Vagina (tissue), 2 donors: ENCODE measurements at places on chromosomes 2 and 18.

- H3K36me3 ChIP-seq: no peaks in the 10 kb centered on the region
- no peaks in the 10 kb centered on the region for H3K27me3 ChIP-seq
- no peak for DNase-seq
- no peaks in the 10 kb centered on the region for H3K4me1 ChIP-seq
- no peak overlapping the region for H3K4me3 ChIP-seq
Observed at GRCh38 chr2:67585400-67585799, 188.3 kb downstream of the ETAA1 start.

GRCh38 chr2:236873636-236874035 lies 212.1 kb upstream of the COPS8 start:
- H3K36me3 ChIP-seq: no peaks in the 10 kb centered on the region
- DNase-seq: no peak
- H3K27me3 ChIP-seq: no peaks in the 10 kb centered on the region
- no peak overlapping the region for H3K27ac ChIP-seq
- H3K4me3 ChIP-seq: no peak overlapping the region

GRCh38 chr2:80328159-80328571 lies 23.6 kb upstream of the LRRTM1 start:
- H3K4me3 ChIP-seq: no peak overlapping the region
- no peak overlapping the region for H3K27ac ChIP-seq

DNA sequence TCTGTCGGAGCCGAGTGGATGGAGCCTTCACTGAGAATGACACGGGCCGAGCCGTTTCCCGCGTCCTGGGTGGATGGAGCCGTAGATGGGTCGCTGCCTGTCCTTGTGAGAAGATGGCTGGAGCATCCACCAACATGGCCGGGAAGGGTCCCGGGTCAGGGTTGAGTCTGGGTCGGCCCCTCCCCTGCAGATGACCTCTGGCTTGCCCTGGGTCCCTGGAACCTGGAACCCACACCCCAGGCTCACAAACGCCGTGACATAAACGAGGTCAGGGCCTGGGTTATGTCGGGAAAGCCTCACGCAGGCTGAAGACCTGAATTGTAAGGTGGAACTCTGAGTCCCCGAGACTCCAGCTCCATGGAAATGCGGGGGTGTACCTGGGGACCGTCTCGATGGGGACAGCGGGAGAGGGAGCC lies 94.9 kb downstream of the NFATC1 start:
- no peak overlapping the region for H3K27ac ChIP-seq
- no peak for DNase-seq
- H3K36me3 ChIP-seq: peaks cover 19% of the 10 kb centered on the region
- no peaks in the 10 kb centered on the region for H3K27me3 ChIP-seq
- peaks cover 3% of the 10 kb centered on the region for H3K4me1 ChIP-seq

DNA sequence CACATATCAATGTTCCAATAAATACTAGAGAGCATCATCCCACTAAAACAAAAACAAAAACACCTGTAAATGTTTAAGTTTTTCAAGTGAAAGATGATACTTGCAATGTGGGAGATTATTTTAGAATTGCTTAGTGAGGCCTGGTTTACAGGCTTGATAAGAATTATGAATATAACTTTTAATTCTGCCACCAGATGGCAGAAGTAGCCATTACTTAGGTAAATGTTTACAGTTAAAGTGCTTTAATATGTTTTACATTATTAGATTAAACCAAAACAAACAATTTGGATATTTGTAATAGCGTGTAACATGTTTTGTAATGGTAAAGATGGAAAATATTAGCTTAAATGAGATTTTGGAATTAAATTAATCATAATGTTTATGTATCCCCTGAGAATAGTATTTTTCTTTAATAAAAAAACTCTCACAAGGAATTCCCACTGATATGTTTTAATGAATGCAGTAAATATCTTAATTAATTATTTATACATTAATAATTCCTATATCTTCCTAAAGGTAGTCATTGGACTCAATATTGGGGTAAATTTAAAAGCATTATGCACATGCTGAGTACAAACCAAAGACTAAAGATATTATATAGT lies 522.0 kb downstream of the SPAG16 start:
- no peaks in the 10 kb centered on the region for H3K36me3 ChIP-seq
- no peaks in the 10 kb centered on the region for H3K4me1 ChIP-seq
- no peaks in the 10 kb centered on the region for H3K27me3 ChIP-seq
